ENCODE measurements at places on chromosomes 1 and 21.

DNA sequence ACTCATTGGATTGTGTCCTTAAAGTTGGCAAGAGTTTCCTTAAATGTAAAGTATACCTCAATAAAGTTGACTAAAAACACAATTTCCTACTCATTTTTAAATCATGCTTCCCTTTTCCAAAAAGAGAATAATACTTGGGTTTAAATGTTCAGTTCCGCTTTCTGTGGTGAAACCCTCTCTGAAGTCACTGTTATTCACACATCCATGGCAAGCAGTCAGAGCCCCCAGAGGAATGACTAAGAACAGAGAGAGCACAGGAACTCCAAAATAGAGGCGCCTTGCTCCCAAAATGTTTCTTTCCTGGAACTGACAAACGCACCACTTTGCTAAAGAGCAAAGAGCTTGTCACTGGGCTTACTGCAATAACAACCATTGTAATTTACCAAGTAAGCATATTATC, 142.5 kb downstream of the TIAM1 start:
- peak; percentile 81 for DNase-seq

DNA sequence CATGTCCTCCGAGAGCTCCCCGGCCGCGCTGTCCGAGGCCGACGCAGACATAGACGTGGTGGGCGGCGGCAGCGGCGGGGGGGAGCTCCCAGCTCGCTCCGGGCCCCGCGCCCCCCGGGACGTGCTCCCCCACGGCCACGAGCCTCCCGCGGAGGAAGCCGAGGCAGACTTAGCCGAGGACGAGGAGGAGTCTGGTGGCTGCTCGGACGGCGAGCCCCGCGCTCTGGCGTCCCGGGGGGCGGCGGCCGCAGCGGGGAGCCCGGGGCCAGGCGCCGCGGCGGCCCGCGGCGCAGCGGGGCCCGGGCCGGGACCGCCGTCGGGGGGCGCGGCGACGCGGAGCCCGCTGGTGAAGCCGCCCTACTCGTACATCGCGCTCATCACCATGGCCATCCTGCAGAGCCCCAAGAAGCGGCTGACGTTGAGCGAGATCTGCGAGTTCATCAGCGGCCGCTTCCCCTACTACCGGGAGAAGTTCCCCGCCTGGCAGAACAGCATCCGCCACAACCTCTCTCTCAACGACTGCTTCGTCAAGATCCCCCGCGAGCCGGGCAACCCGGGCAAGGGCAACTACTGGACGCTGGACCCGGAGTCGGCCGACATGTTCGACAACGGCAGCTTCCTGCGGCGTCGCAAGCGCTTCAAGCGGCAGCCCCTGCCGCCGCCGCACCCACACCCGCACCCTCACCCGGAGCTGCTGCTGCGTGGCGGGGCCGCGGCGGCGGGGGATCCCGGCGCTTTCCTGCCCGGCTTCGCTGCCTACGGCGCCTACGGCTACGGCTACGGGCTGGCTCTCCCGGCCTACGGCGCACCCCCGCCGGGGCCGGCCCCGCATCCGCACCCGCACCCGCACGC, 547 bp downstream of the FOXD2 start:
- DNase-seq: peak; percentile 7

GRCh38 chr21:40847951-40848350, 993 bp upstream of the DSCAM start:
- no peak for DNase-seq

DNA sequence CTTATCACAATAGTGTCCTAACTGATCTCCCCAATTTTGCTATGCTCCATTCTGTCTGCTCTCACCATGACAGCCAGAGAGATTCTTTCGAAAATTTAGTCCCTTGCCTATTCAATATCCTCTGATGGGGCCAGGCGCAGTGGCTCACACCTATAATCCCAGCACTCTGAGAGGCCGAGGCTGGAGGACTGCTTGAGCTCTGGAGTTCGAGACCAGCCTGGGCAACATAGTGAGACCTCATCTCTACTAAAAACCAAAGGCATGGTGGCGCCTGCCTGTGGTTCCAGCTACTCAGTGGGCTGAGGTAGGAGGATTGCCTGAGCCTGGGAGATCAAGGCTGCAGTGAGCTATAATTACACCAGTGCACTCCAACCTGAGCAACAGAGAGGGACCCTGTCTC, 16.1 kb upstream of the PDZK1IP1 start:
- DNase-seq: no peak

- peak; percentile 46 for DNase-seq
Measured at GRCh38 chr1:88736633-88737248, 52.7 kb downstream of the PKN2 start.
